ENCODE measurements at places on chromosomes 6 and 20.

DNA sequence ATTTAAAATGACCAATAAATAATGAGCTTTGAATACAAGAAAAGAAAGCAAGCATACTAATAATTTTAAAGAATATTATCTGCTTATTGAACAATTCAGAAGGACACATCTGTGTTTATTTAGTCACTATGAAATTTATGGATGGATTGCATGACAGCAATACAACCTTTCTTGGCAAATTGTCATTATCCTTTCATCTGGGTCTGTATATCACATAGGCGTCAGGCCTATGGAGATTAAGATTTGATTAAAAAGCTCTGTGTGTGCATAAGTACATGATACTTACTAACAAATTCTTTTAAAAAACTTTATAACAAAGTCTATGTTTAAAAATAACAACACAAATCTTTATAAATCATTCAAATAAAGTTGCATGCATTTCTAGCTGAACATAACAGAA lies 1394.4 kb downstream of the KHDRBS2 start:
- no peak for DNase-seq

DNA sequence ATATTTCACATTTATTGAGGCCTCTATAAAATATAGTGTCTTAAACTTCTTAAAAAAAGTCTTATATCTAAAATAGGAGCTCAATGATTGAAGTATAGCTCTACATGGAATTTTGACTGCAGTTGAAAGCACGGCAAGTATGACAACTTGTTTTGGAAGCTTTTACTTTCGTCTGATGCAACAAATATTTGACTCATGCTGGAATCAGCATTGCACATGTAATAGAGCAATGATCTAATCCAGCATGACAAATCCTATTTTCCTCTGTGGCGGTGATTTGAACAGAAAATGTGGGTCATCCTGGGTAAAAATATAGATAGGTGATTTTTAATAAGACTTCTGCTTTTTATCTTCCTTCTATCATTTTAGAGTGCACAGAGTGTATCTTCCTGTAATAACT lies 111.6 kb downstream of the TINAG start:
- no peak for DNase-seq

DNA sequence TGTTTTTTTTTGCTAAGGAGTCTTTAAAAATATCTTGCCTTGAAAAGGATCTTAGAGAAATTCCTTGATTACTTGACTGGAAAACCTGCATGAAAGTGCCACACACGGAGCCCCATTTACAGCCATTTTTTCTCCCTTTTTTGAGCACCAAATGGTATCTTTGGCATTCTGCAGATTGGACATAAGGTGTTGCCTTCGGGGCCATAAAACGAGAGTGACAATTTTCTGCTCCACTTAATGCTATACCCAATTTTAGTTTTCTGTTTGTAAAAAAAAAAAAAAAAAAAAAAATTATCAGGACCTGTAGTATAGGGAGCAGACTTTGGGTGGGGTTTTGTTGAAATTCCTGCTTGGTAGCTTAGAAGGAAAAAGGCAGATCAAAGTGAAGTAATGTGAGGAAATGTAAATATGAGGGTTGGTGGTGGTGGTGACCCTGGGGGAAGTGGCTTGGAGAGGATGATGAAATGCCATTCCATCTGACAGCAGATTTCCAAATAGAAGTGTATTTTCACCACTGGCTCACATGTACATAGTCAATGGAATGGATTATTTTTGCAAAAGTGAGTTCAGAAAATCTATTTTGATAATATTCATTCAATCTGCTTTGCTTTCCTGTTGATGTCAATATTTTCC lies 212.1 kb upstream of the SOX4 start:
- no peak for DNase-seq

- DNase-seq: no peak
Observed at GRCh38 chr20:37836926-37837325, 66.0 kb upstream of the VSTM2L start.

GRCh38 chr6:139030228-139030963 lies 1.9 kb downstream of the ABRACL start:
- no peak for DNase-seq

- DNase-seq: no peak
Observed at GRCh38 chr6:11485271-11485670, 52.3 kb upstream of the TMEM170B start.

DNA sequence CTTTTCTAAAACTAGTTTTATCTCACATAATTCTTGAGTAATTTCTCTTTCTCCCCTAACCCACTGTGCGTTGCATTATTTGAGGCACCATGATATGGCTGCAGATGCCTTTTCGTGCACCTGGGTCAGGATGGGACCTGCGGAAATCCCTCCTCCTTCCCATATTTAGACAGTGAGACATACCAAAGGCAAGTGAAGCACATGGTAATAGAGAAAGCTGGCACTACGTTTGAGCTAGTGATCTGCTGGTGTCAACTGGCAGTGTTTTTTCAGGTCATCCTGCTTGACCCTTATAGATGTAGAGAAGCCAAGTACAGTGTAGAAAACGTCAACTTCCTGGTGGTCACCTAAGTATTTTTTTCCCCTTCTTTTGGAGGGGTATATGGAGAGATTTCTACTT lies 71.7 kb downstream of the FOXO3 start:
- no peak for DNase-seq

DNA sequence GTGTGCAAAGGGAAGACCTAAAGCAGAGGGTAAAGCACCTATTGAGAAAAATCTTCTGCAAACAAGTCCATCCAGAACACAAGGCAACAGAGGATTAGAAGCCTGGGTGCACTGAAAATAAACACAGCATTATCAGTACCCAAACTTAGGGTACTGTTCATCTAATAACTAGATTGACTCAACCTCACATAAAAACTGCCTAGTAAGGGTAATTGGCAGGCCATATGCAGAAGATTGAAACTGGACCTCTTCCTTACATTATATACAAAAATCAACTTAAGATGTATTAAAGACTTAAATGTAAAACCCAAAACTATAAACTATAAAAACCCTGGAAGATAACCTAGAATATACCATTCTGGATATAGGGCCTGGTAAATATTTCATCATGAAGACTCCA lies 91.2 kb upstream of the SIRPG start:
- DNase-seq: no peak

GRCh38 chr6:52603000-52603795 lies 26.3 kb upstream of the TRAM2 start:
- DNase-seq: no peak

DNA sequence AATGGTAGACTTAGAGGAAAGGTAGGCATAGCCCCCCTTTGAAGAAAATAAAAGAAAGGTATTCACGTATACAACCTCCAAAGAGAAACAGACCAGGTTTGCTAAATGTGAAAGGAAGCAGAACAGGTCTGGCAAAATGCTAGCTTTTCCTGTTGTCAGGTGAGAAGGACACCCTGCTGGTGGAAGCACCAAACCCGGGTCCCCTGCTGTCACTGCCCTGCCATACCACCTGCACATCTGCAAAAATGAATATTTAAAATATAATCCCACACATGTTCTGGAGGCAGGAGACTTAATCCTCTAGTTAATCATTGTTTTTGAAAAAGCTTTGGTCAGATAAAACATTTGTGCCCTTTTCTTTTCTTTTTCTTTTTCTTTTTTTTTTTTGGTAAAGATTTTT lies 48.9 kb upstream of the OLIG3 start:
- DNase-seq: peak; percentile 6

DNA sequence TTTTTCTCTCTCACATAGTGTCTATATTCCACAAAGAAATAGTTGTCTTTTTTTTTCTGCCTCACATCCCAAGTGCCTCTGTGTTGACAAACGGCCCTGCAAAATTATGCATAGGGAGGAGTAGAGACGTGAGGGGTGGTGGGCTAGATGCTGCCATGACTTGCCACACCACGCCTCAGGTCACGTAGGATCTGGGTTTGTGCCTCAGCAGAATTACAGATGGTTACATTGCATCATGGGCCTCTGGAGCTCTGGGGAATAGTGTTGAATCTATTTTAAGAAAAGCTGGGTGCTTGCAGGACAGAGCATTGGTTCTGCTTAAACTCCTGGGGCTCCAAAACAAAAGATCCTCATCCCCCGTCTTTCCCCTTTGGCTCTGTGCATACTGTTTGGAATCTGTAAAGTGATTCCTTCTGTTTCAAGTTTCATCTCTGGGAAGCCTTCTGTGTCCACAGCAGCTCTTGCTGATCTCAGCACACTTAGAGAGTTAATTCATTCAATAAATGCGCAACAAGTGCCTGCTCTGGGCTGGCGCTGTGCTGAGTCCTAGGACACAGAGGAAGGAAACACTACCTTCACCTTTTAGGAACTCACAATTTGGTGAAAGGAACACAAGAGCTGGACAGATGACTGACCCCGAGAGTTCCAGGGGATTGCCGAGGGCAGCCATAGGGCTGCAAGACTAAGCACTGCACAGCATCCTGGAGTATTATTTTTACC lies 2.4 kb downstream of the FANCE start:
- no peak for DNase-seq

DNA sequence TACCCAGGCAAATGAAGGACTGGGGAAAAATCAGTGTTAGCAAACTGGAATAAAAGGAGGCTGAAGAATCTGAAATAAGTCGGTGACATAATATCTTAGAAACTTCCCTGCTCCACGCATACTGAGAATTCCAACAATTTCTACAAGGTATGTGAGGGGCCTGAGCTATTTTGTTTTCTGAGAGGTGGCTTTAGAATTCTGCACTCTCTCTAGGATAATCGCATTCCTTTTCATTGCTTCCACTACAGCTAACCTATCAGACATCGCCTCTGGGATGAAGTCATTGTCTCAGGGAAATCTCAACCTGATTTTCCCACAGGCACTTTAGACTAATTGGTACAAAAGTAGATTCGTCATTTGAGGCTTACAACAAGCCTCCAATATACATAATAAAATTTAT lies 740.8 kb downstream of the PHF3 start:
- no peak for DNase-seq

DNA sequence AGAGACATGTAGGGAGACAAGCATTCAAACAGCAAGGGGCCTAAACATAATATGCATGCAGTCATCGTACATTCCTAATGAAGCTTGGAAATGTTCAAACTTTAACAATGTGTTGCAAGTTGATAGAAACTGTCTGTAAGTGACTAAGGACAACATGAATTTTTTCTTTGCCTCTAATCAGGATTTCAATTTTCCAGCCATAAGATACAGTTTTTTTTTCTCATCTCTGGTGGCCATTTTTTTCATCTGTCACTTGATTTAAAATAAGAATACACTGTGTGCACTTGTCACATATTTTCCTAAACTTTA lies 22.2 kb upstream of the MTRF1L start:
- no peak for DNase-seq

DNA sequence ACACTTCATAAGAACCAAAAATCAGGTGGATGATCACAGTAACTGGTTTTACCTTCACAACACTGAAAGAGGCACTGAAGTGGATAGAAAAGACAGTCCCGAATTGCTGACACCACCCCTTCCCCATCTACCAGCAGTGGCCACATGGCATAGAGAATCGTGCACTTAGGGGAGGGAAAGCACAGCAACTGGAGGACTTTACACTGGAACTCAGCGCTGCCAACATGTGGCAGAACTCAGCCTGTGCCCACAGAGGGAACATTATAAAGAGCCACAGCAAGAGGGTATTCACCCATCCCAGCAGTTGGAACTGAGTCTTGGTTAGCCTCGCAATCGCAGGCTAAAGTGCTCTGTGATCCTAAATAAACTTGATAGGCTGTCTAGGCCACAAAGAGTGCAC lies 6.5 kb upstream of the KIAA1586 start:
- DNase-seq: no peak

DNA sequence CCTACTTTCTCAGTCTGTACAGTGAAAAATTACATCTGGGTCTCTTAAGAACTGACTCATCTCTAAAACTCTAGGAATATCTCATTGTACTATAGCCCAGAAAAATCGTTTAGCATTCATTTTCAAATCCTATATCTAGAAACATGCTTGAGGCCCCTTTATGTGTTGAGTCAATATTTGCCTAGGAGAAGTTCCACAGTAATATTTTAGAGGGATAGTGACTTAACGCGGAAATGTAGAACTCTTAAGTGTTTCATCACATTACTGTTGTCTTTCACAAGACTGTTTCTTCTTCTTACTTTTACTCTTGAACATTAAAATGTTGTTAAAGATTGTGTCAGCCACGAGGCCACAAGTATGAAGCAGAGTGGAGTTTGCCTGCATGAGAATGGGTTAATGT lies 23.0 kb upstream of the MYLIP start:
- no peak for DNase-seq

- no peak for DNase-seq
Observed at GRCh38 chr6:163679753-163680152, 265.2 kb downstream of the QKI start.

GRCh38 chr6:14190929-14191224 lies 73.3 kb downstream of the CD83 start:
- DNase-seq: no peak

DNA sequence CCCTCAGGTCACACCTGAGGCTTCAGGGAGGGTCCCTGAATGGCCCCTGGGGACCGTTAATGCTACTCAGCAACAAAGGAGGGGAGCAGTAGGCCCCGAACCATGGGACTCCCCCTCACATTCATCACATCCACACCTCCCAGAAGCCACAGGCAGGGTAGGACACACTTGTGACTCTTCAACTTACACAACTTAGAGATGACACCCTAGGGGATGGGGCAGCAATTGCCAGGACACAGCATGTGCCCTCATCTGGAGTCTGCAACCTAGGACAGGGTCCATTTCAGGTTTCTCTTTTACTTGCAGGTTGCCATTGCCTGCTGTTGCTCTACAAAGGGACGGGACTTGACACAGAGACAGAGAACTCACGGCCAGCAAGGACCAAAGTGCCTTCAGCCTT lies 770 bp downstream of the ULBP3 start:
- DNase-seq: no peak

- DNase-seq: peak; percentile 54
Observed at GRCh38 chr6:99603421-99604165, 3.0 kb upstream of the PRDM13 start.

GRCh38 chr6:83226517-83226916 lies 33.4 kb downstream of the RWDD2A start:
- DNase-seq: no peak

DNA sequence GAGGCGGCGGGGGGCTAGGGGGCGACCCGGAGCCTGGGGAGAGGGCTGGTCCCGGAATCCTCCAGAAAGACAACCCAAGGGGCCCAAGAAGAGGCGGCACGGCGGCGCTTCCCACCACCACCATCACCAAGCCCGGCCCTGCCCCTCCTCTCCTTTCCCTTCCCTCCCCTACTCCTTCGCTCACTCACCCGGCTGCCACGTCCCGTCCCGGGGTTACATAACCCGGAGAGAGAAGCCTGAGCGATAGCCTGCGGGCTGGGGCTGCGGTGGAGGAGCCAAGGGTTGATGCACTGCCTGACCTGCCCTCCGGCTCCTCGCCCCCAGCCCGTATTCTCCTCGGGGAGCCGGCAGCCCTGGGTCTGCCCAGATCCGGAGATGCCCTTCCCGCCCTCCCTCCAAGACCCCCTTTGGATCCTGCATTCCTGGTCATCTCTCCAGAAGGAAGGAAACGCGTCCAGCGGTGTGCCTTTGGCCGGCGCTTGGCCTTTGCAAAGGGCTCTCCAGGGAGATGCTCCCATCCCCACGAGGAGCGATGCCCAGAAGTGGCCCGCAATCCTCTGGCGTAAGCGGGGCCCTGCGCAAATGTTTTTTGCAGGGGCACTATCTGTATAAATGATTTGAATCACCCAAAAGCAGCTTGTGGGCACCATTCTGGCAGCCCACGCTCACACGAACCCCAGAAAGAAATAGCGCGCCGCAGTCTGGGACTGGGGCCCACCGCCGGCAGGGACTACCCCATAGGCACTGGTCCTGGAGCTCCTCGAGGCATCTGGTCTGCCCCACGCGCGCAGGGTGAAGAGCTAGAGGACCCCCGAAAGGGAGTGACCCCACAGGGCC lies 4.6 kb upstream of the CPXM1 start:
- DNase-seq: no peak

- DNase-seq: no peak
Observed at GRCh38 chr20:41350408-41350962, 9.9 kb downstream of the LPIN3 start.

- DNase-seq: no peak
Observed at GRCh38 chr6:112188906-112189305, 65.5 kb downstream of the LAMA4 start.

All from natural killer cell (primary cell).